ENCODE measurements at places on chromosomes 5 and 9.

GRCh38 chr9:85118990-85119755, 449.6 kb downstream of the NTRK2 start:
- DNase-seq: no peak

DNA sequence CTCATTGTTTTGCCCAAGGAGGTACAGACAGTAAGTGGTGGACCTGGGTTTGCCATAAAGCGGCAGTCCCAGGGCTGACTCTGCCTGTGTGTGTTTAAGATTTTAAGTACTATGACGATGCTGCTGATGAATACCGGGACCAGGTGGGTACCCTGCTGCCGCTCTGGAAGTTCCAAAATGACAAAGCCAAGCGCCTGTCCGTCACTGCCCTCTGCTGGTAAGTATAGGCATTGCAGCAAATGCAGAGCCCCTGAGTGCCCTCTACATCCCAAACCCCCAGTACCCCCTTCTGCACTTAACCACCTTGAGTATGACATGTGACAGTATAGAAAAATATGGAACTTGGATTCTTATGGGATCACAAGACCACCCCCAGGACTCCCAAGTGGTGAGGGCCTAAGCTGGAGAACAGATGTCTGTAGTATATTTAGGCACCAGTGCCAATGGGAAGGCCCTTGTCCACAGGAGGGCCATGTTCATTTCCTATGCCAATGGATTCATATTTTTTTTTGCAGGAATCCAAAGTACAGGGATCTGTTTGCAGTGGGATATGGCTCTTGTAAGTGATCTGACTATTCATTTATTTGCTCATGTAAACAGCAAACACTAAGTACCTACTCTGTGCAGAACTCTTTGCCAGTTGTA, 22.0 kb downstream of the ENHO start:
- DNase-seq: peak; percentile 62

GRCh38 chr5:84546686-84547085, 162.0 kb upstream of the EDIL3 start:
- DNase-seq: no peak

- DNase-seq: no peak
Observed at GRCh38 chr9:37692622-37693221, 42.0 kb downstream of the FRMPD1 start.

GRCh38 chr5:23703940-23704855, 196.8 kb downstream of the PRDM9 start:
- no peak for DNase-seq

GRCh38 chr9:113373256-113373655, 3.5 kb downstream of the HDHD3 start:
- no peak for DNase-seq

GRCh38 chr9:128643519-128644300, 12.9 kb downstream of the DYNC2I2 start:
- DNase-seq: no peak

- DNase-seq: no peak
Observed at GRCh38 chr5:76497986-76498717, 95.1 kb downstream of the IQGAP2 start.

DNA sequence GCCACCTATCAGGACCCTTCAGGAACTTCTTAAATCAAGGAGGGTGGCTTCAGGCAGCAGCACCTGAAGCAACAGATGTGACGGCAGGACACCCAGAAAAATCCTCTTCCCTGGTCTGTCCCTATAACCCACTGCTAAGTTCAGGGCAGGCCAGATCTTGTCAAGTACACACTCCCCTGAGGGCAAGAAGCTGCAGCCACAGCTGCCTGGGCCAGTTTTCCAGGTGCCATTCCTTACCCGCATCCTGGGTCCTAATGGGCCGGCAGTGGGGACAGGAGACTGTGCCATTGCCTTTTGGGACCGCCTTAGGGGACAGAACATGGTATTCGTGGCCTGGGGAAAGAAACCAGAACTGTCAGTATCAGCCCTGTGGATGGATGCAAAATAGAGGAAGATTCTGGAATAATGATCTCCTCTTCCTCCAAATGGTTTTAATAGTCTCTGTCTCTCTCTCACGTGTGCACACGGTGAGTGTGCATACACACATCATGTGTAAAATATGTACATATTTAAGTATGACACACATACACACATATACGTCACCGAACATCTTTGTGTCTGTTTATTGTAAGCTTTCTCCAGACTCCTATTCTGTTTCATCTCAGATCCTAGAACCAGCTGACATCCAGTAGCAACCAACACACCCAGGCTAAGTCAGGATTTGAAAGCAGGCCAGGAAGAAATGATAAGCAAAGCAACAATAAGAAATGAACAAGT, 14.0 kb downstream of the ORM2 start:
- no peak for DNase-seq

DNA sequence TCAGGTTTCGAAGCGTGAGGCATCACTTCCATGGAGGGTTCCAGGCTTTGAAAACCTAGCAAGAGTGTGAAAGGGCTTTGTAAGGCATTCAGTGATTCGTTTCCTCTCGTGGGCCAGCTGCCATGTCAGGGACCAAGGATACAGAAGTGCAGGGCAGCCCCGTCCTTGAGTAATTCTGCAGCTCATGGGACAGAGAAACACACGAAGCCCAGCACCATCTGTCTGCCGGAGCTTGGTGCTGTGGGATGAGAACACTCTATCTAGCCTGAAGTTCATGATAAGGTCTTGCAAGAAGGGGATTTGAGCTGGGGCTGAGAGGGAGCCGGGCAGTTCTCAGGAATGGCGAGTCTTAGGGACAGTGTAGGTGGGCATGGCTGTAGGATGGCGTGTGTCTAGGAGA, 55.8 kb downstream of the ANKRD33B start:
- DNase-seq: no peak

- DNase-seq: no peak
Observed at GRCh38 chr5:74919041-74919440, 52.9 kb upstream of the FAM169A start.

DNA sequence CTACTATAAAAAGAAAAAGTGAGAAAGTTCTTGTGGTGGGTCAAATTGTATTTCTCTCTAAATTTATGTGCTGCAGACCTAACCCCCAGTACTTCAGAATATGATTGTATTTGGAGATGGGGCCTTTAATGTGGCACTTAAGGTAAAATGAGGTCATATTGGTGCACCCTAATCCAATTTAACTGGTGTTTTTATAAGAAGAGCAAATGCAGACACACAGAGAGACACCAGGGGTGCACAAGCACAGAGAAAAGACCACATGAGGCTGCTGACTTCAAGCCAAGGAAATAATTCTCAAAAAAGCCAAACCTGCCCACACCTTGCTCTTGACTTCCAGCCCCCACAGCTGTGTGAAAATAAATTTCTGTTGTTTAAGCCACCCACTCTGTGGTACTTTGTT, 80.2 kb upstream of the HTR4 start:
- DNase-seq: no peak

DNA sequence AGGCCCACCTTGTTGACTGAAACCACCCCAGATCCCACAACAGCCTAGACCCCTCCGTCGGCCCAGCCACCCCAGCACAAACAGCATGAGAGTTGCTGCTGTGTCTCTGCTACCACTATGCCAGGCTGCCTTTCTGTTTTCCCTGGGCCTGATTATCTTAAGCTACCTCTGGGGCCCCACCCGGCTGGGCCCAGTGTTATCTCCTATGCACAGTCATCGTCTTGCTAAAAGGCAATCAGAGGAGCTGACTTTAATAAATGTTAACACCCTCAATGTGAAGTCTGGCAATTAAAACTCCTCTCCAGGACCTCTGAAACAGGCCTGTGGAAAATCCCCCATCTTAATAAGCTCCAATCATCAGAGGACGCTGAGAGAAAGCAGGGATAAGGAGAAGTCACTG, 144.9 kb downstream of the FAM114A2 start:
- no peak for DNase-seq

DNA sequence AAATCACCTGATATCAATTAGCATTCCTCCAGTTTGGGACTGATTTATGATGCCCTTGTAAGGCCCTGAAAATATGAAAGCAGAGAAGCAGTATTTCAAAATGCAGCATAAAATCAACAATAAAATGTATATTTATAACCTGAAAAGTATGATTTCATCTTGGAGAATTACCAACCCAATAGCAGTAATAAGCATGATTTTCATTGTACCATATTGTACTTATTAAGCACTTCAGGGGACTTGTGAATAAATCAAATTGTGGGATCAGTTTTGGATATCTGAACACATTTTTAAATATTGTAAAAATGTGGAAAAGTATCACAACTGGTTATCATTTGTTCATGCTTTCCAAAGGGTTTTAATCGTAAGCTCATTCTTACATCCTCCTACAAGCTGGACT, 250.8 kb downstream of the DMRT2 start:
- DNase-seq: no peak

DNA sequence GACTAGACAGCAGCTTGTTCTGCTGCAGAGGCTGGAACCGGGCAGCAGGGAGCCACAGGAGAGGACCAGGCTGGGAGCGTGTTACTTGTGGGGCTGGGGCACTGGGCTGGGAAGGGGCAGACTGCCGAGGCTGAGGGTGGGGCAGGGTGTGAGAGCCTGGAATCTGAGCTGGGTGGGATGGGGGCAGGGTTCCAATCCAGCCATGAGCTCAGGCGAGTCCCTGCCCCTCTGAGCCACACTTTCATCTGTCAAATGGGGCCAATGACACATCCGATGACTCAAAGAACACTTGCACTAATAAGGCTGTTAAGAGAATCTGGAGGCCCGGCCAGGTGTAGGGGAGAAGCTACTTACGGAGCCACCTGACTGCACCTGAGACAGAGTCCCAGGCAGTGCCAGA, 18.7 kb upstream of the WDR38 start:
- DNase-seq: no peak

- no peak for DNase-seq
Observed at GRCh38 chr5:135738564-135738875, 95.9 kb upstream of the SLC25A48 start.

GRCh38 chr5:87122151-87122977, 145.3 kb upstream of the RASA1 start:
- DNase-seq: no peak

Data from Panc1 (cell line).